Testis (tissue), 5 donors: ENCODE measurements at places on chromosomes 3 and 15.

- no peak for DNase-seq
Measured at GRCh38 chr15:65337436-65338070, 33.1 kb downstream of the RNU5B-1 start.

DNA sequence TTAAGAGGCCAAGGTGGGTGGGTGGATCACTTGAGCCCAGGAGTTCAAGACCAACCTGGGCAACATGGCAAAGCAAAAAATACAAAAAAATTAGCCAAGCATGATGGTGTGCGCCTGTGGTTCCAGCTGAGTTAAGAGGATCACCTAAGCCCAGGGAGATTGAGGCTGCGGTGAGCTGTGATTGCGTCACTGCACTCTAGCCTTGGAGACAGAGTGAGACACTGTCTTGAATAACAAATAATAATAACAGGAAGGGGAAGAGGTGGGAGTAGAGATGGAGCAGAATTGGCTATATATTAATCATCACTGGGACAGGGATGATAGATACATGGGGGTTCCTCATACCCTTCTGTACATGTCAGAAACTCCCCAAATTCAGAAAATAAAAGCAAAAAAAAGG is 23.8 kb upstream of the NMB start:
- no peak for DNase-seq

DNA sequence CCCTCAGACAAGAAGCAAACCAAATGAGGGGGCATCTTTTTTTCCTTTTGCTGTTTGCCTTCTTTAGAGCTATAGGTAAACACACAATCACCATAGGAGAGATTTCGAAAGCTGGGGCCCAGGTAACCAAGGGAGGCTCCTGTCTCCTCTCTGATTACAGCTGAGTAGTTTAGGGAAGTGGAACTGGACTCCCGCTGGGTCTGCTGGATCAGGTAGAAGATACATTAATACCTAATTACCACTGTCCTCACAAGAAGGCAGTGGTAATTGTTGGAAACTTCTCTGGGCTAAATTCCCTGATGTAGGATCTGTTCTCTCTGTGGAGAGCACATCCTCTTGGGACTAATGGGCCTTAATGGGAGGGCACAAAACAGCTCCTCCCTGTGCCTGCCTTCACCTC is 32.7 kb downstream of the HDC start:
- DNase-seq = no peak

- DNase-seq = peak; percentile 20
Measured at GRCh38 chr15:38554354-38554753, 10.3 kb downstream of the RASGRP1 start.

- no peak for DNase-seq
Measured at GRCh38 chr3:136008732-136009470, 43.4 kb downstream of the PPP2R3A start.

DNA sequence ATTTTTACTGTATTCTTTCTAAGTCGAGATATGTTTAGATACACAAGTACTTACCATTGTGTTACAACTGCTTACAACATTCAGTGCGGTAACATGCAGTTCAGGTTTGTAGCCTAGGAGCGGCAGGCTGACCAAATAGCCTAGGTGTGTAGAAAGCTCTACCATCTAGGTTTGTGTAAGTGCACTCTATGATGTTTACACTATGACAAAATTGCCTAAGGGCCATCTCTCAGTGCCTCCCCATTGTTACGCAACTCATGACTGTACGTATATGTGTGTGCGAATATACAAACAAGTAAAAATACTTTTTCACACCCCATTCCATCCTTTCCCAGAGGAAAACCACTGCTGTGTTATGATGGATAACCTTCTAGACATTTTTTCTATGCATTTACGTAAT is 44.3 kb downstream of the PXYLP1 start:
- DNase-seq = no peak

DNA sequence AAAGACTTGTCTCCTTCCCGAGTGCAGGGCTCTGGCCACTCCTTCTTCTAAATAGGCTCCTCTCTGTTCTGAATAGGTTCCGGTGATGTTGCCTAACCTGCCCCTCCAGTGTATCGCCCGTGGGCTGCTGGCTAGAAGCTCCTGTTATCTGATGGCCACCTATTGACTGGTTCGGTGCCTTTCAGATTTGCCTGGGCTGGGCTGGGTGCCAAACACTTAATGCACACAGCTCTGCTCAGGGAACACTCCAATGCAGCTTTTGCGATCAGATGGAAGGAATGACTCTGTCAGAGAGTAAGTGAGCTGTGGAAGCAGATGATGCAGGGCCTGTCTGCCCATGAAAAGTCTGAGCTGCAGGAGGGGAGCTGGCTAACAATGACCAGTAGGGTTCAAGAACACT is 112.9 kb downstream of the CORO2B start:
- no peak for DNase-seq

- peak; percentile 83 for DNase-seq
Measured at GRCh38 chr3:44198284-44199269, 43.1 kb upstream of the TOPAZ1 start.

- DNase-seq = no peak
Measured at GRCh38 chr15:87154761-87155160, 1075.1 kb downstream of the AGBL1 start.

DNA sequence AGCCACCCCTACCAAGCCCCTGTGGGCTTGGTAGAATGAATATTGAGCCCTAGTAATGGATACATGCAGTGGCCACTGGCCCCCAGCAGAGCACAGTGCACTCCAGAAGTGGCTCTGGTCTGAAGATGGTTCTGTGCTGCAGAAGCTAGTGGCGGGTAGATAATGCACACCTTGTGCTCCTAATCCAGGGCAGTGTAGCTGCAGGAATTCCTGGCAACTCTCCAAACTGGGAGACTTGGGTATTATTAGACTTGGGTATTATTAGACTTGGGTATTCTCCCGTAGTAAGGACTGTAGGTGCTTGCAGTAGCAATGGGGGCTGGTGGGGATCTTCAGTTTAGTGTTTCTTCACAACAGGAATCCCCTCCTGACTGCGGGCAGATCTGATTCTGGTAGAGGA is 34.7 kb downstream of the NUSAP1 start:
- no peak for DNase-seq

DNA sequence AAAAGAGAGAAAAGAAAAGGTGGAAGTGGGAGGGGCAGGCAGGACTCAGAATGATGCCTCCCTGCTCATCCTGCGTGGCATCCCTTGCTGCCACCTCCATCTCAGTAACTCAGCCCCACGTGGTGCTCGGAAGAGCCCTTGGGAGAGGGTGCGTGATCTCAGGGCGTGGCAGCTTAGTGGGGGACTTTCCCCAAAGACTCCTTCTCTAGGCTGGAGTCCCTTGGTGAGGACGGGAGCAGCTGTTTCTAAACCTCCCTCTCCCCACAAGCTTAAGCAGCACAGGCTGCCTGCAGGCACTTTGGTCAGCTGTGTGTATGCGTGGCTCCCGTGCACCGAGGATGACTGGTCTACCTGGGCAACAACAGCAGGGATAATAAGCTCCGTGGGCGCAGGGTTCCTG is 7.4 kb upstream of the ANPEP start:
- DNase-seq = no peak

GRCh38 chr15:99021027-99021627 is 13.5 kb upstream of the PGPEP1L start:
- DNase-seq = no peak

DNA sequence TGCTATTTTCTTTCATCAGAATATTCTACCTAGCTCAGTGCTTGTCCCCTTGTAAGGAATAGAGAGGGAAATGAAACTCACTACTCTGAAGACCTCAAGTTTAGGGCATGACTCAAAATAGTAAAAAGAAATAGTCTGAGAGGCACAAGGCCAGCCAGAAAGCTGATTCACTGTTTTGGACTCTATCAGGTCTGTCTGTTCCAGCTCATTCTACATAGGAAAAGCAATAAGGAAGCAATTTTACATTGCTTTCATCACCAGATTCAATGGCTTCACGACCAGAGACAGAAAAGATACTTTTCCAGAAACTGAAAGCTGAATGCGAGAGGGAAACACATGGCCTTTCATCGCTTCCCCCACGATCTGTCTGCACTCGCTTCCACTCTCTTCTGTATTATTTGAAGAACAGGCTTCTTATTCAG is 276.0 kb downstream of the GBE1 start:
- DNase-seq = no peak

DNA sequence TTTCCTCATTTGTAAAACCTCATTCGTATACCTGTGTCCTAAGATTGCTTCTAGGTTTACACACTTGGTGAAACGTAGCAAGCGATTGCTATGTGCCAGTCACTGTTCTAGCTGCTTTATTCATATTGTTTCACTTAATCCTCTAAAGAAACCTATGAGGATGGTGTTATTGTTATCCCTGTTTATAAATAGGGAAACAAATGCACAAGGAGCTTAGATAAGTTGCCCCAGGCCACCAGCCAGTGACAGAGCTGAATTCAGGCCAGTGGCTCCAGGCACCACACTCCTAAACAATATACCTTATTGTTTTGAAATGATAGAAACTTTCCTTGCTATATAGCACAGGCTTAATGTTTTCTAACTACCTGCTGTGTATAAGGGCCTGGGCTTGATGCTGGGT is 44.0 kb downstream of the LPP start:
- DNase-seq = no peak

DNA sequence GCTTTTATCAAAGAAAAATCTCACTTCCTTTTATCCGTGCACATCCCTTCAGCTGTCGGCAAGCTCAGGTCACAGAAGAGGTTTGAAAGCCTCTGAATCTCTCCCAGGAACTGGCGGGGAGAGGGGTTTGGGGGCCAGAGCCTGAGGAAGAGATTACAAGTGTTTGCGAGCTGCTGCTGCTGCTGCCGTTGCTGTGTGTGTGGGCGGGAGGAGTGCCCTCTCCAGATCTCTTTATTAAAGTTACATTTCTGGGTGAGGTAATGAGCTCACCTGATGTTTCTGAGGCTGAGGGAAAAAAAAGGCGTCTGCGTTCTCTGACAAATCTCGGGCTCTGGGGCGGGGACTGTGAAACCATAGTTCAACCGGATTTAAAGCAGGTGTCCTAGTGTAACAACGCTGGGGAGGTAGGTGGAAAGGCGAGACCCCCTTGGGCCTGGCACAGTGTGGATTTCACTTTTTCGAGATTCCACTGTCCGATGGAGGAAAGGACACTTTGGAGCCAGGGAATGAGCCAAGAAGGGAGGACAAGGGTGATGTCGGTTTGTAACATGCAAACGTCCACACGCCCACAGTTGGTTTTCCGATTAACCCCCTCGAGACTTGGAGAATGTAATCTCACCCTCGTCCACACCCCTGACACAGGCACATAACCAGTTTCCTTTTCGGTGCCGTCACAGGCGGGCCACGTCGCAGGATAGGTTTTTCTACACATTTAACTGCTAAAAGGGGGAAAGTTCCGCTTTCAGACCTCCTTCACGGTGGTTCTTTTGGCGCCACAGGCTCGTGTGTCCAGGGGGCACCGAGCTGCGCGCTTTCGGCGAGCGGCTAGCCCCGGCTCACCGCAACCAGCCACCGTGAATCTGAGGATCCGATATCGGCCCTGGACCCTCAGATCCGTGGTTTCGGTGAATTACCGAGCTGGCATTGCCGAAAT is 2.1 kb downstream of the ALCAM start:
- DNase-seq = peak; percentile 34

GRCh38 chr3:122621112-122621511 is 43.7 kb downstream of the PARP15 start:
- DNase-seq = no peak

GRCh38 chr3:127663151-127663550 is 9.6 kb upstream of the ABTB1 start:
- no peak for DNase-seq

GRCh38 chr3:124137216-124137615 is 145.3 kb upstream of the ROPN1 start:
- DNase-seq = no peak

DNA sequence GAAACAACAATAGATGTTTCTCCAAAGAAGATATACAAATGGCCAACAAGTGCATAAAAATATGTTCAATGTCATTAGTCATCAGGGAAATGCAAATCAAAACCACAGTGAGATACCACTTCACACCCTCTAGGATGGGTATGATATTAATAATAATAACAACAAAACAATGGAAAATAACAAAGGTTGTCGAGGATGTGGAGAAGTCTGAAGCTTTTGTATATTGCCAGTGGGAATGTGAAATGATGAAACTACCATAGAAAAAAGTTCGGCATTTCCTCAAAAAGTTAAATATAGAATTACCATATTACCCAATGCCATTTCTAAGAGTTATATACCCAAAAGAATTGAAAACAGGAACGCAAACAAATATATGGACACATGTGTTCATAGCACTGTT is 10.8 kb downstream of the BHLHE40 start:
- no peak for DNase-seq

- no peak for DNase-seq
Measured at GRCh38 chr3:72158639-72159326, 373.8 kb upstream of the PROK2 start.
